Stimulated activated CD8-positive, alpha-beta memory T cell treated with anti-CD3 and anti-CD28 coated beads, Interleukin-15, amount 100 ng/mL, for 1 hour (primary cell): ENCODE measurements at places on chromosomes 11 and 22.

GRCh38 chr22:47208630-47209029 is 446.2 kb downstream of the TBC1D22A start:
- no peak for DNase-seq

DNA sequence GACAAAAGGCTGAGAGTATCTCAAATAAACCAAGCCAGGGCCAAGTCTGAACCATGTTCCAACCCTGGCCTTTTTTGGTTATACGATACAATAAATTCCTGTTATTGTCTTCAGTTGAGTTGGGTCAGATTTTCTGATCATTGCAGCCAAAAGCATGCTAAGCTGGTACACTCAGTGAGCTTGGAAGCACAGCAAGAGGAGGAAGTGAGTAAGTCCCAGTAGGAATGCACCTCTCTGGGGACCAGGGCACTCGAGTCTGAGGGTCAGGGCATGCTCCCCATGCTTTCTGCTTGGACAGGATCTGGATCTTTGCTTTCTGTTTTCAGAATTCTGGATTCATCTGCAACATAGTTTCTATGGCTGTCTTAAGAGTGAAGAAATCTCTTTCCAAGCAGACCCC is 73.1 kb downstream of the TMPRSS5 start:
- DNase-seq = no peak

DNA sequence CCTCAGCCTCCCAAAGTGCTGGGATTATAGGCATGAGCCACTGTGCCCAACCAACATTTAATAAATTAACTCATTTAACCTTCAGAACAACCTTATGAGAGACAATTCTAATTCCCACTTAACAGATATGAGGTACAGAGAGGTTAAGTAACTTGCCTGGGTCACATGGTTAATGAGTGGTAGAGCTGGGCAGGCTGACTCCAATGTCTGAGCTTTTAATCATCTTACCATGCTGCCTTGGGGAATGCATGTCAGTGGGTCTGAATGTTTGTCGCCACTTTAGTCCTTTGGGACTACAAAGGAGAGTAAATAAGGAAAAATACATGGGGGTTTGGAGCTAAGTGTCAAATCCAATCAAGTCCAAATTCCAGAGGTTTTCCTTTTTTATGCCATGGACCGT is 11.2 kb upstream of the PIK3C2A start:
- no peak for DNase-seq

DNA sequence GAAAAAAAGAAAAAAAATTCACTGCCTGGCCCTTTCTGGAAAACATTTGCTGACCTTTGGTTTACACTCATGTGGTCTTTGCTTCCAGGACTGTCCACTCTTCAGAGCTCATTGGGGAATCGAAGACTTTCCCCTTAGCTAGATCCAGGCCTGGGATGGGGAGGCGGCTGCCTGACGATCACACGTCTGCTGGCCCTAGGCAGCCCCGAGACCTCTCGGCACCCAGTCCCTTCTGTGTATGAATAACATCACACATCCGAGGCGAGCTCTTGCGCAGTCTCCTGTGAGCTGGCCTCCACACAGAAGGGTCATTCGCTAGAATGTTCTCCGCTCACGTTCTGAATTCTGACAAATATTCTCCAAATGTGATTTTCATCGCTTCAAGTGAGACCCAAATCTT is 25.7 kb upstream of the GAL start:
- DNase-seq = no peak

DNA sequence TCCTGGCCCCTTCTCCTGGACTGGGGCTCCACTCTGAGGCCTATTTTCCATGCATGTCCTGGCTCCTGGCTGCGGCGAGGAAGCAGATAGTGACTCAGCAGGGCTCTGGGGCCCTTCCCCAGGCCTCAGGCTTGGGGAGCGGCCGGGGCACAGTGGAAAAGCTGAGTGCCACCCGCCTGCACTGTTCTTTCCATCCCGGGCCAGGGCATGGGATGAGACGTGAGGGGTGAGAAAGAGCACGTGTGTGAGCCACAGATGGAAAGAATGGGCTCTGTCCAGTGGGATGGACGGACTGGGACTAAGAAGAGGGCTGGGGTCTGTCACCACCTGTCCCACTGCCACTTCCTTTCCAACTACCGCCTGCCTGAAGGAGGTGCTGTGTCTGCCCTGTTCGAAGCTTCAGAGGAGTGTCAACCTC is 12.8 kb downstream of the SLC37A2 start:
- no peak for DNase-seq

- DNase-seq = no peak
Observed at GRCh38 chr11:12239804-12240371, 129.5 kb downstream of the MICAL2 start.

- no peak for DNase-seq
Observed at GRCh38 chr22:31532060-31532459, 35.7 kb downstream of the SFI1 start.

GRCh38 chr11:34213366-34213765 is 107.9 kb downstream of the NAT10 start:
- DNase-seq = no peak

- no peak for DNase-seq
Observed at GRCh38 chr11:58957922-58958321, 18.6 kb downstream of the GLYATL1 start.

DNA sequence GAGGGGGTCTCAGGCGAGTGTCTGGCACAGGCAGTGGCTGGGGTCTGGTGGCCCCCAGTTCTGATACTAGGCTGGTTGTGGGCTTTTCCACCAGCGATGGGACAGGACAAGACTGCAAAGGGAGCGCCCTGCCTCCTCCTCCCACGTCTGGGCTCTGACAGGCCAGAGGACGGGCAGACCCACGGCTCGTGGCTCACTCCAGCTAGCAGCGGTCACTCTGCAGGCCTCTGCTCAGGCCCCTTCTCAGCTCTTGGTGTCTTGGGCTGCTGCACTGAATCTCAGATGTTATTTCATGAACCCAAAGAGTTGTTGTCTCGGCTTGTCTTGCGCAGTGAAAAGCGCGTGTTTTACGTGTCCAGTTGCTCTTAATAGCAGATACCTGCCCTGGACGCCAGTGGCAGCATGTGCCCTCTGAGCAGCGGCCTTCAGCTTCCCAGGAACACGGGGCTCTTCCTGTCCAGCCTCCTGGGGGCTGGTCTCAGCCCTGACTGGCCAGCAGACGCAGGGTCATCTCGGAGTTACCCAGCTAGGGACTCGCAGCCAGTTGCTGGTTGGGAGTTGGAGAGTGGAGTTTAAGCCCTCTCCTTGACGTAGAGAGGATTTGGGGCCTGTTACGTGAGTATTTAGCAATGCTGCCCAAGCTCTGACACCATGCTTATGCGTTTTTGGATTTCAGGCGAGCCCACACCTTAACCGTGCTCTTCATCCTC is 9.6 kb downstream of the PTDSS2 start:
- DNase-seq = no peak

DNA sequence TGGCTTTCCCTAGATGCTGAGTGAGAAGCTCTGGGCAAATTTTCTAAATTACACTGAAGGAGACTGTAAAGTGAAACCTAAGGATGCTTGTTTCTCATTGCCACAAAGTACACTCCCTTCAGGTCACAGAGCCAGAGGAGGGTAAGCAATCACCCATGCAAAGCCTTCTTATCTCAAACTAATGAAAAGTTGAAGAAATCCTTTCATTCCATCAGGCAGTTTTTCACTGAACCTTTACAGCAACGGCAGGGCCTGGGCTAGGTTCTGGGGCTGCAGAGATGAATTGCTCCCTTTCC is 106.2 kb downstream of the RASSF10 start:
- DNase-seq = no peak

GRCh38 chr11:19822531-19822930 is 109.9 kb downstream of the NAV2 start:
- DNase-seq = no peak

DNA sequence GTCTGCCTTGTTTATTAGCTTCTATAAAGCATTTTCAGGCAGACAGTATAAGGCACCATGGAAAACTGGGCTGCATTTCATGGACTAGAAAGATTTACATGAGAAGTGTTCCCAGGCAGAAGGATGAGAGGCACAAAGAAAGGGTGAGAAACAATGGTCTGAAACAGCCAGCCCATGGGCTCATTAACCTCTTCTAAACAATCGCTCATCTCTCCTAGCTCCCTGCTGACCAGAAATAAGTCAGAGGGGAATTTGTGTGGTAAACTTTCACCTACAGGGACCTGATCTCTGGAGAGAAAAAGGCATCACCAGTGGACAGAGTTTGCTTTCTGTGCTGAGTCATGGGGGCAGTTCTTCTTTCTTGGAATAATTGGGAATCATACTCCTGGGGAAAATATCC is 51.8 kb upstream of the KIRREL3 start:
- no peak for DNase-seq

DNA sequence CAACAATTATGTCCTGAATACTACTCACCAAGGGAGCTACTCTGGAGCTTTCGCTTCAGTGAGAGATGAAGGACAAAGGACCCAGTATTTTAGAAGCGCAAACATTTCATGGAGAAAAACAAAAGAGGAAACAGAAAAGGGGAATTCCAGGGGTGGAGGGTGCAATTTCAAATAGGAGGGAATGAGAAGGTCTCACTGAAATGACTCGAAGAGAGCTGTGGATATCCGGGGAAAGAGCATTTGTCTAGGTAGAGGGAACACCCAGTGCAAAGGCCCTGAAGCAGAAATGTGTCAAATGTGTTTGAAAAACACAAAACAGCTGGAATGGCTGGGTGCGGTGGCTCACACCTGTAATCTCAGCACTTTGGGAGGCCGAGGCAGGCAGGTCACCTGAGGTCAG is 2.4 kb downstream of the RPS19BP1 start:
- DNase-seq = no peak

DNA sequence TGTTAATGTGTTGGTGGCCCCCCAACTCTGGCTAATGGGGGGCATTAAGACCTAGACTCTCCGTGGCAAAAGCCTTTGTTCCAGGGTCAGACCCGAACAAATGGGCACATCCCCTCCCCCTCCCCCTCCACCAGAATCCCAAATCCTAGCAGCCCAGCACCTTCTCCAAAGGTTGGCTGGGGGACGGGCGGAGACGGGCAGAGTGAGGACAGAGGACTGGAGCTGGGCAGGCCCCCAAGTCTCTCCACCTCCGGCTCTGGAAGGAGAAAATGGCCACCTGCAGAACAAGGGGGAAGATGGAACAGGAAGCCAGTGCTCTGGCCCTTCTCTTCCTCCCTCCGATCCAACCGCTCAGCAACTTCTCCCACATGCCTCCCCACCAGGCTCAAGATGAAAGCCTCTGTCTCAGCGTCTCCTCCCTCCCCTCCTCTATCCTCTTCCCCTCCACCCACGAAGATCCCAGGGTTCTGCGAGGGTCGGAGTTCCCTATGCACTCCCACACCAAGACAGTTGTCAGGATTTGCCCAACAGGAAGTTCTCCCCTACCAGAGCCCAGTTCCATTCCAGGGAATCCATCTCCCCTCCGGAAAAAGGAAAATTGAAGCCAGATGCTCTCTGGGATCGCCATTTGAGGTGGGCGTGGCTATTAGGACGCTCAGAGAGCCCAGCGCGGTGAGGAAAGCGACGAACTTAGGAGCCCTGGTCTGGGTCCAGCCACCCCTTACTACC is 20.1 kb downstream of the ADA2 start:
- no peak for DNase-seq

DNA sequence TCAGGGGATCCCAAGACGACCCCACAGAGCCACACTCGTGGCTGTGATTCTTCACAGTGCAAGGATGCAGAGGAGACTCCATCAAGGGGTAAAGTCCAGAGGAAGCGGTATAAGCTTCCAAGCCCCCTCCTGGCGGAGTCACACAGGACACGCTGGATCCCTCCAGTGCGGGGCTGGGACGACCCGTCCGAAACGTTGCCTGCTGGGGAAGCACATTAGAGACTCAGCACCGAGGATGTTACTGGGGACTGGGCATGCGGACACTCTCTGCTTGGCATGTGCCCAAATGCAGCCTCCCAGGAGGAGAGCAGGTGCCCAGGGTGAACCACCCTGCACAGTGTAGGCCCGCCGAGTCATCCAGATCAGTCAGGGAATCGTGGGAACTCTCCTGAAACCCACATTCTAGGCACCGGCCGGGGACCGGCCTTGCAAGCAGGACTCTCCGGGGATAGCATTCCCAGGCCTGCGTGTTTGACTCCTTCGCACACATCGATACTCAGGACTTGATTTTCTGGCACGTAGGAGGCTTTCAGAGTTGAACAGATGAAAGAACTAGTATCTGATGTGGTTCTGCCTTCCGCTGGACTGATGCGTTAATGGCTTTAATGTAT is 229.8 kb downstream of the TBC1D22A start:
- DNase-seq = no peak

DNA sequence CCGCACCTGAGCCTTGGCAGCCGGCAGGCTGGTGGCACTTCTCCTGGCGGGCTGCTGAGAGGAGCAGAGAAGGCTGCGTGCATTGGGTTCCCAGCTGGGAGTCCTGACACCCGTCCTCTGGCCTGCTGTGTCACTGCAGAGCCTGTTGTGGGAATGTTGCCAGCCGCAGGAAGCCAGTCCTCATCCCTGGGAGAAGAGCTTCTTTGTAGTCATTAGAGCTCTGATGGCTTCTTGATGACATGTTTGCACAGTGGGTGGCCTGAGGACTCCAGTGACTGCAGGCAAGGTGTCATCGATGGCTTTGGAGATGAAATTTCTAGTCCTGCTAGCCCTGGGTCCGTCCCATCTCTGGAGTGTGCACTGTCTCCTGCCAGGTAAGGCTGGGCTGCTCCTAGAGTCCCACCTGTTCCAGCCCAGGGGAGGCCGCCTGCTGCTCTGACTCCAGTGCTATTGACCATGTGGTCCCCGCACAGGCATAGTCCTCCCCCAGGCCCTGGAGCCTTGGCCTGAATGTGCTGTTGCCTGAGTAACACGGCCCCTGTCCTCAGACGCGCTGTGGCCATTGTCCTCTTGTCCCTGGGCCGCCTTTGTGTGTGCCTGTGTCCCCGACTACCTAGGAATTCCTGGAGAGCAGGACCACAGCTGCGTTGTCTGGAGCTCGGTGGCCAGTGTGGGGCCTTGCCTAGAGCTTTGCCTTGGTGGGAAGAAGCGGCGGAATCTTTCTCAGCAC is 129.2 kb downstream of the CACNA1I start:
- no peak for DNase-seq

DNA sequence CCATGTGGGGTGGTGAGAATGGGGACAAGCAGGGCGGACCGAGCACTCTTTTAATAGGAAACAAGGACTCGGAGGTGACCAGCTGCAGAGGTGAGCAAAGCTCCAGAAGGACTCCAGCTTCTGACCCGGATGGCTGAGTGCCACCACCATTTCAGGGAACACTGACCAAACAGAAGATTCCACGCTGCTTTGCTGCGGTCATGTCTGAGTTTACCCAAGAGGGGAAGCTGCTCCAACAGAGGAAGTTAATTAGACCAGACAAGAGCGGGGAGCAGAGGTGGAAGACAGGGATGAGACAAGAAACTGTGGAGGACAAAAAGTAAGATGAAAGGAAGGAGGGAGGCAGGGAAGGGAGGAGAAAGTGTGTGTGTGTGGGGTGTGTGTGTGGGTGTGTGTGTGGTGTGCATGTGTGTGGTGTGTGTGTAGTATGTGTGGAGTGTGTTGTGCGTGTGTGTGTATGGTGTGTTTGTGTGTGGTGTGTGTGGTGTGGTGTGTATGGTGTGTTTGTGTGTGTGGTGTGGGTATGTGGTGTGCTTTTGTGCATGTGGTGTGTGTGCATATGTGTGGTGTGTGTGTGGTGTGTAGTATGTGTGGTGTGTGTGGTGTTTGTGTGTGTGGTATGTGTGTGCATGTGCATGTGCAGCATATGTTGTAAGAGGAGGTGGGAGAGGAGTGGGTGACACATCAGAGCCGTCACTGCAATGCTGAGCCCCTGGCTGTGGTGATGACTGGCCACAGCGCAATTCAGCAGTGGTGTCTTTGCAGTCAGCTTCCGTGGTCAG is 82.2 kb upstream of the AKIP1 start:
- DNase-seq = no peak

- DNase-seq = no peak
Observed at GRCh38 chr11:18722293-18722637, 3.7 kb downstream of the IGSF22 start.
